ENCODE measurements at places on chromosomes 5 and 9.
A peak's percentile ranks its signal among the peaks of the same experiment; 100 is the strongest.

DNA sequence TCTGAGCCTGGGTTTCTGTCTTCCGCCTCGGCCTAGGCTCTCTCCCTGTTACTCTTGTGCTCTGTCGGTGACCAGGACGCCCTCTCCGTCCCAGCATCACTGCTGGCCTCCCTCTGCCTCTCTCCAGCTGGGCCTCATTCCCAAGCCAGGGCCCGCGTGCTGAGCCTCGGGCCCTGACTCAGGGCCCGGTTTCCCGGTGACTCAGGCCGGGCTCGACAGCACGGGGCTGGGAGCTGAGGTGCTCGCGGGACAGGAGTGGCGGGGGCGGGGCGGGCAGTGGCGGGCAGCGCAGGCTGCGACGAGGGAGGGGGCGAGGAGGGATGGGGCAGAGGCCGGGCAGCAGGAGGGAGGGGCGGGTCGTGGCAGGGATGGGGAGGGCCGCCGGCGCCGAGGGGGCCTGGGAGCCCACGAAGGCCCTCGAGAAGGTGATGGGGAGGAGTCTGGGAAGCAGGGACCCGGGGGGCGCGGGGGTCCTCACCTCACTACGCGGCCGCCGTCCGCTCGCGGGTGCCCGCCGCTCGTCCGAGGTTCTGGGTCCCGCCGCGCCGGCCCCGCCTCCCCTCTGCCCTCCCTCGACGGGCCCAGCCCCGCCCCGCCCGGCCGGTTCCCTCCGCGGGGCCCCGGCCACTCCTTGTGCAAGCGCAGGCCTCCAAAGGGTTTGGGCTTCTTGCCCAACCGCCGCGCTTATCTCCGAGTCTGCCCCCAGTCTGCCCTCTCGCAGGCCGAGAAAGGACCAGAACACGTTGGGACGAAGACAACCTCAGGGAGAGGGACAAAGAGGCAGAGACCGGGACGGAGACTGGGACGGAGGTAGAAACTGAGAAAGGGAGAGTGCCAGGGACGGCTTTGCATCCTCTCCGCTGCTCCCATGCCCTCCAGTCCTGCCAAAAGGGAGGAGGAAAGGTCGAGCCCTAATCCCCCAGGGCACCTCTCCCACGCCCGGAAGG lies at the start of gene ARAP3:
Gene ARAP3, minus strand, starts transcription at position 536 of the 947 bp plus-strand sequence. CDS start 1,744 bp downstream, outside the sequence.
- peak; percentile 96 for DNase-seq

DNA sequence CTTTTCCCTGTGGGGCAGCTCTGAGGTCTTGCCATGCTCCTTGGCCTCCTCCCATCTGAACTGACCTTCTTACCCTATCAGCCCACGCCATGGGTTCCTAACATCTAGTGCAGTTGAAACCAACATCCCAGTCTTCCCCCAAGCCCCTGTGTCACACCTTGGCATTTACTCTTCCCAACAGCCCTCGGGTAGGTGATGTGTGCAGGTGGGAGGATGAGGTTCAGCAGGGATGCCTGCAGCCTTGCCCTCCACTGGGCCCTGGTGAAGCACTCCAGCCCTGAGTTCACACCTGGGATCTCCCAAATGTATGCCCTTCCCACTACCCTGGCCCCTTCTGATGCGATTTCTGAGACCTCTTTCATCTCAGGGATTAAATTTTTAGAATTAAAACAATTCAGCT lies 15.5 kb downstream of the IRX2 start:
- DNase-seq: no peak

- peak; percentile 74 for DNase-seq
Measured at GRCh38 chr5:8730194-8730593, 815.7 kb downstream of the SEMA5A start.

DNA sequence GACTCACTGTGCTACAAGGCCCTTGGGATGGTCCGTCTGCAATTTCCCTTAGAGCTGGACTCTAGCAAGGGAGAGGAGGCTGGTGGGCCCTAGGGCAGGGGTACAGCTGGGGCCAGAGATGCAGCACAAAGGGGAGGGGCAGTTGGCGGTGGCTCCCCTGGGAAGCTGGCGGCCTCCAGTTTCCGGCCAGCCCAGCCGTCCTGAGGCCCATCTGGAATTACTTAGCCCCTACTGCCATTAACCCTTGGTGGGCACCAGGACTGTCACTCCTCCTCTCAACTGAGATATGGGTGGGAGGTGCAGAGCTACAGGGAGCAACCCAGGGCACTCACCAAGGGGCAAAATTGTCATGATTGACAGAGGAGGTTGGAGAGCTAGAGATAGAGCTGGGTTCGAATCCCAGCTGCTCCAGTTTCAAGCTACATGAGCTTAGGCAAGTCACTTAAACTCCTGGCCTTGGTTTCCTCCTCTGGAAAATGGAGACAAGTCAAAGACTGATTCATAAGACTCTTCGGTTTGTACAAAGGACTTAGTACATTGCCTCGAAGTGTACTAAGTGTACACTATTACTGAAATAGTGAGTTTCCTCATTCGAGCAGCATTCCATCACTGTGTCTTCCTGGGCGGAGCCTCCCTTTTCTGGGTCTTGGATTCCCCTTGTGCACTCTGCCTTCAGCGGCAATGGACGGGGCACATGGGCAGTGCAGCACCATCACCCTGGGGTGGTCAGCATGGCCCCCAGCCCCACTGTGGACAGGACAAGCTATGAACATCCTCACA lies 2.7 kb upstream of the PDGFRB start:
- DNase-seq: peak; percentile 79

DNA sequence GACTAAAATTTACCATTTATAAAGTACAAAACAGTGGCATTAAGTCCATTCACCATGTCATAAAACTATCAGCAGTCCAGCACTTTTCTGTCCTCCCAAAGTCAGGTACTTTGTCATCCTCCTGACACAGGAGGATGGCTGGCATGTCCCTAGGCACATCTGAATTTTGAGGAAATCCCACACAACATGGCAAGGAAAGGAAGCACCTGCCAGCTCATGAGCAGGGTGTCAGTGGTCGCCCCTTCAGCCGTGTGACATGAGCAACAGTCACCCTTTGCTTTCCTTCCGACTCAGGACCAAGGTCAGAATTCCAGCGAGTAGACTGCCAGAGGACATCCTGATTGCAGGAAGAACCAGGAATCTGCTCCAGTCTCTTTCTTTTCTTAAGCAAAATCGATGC lies 77.1 kb downstream of the PPARGC1B start:
- no peak for DNase-seq

DNA sequence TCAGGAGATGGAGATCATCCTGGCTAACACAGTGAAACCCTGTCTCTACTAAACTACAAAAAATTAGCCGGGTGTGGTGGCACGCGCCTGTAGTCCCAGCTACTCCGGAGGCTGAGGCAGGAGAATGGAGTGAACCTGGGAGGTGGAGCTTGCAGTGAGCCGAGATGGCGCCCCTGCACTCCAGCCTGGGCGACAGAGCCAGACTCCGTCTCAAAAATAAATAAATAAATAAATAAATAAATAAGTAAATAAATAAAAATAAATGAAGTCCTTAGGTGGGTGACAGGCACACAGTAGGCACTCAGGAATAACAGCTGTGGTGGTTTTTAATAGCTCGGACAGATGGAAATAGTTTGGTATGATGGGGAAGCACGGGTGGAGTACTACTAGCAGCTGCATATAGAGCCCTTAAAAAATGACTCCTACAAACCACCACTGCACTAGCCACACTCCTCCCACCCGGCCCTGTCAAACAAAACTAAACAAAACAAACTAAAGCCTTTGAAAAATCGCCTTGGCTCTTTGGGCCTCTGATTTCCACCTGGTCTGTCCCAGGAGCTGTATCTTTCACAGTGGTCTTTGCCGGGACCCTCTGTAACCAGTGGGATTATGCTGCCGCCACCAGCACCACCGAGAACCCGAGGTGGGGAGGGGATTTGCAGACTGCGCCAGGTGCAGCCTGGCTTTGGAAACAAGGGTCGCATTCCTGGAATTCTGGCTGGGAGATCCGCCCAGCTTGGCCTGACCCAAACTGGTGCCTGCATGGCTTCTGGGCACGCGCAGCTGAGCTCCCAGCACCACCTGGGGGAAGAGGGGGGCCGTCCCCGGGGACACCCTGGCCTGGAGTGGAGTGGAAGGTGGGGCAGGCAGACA lies 5.1 kb upstream of the WDR5 start:
- DNase-seq: peak; percentile 35

DNA sequence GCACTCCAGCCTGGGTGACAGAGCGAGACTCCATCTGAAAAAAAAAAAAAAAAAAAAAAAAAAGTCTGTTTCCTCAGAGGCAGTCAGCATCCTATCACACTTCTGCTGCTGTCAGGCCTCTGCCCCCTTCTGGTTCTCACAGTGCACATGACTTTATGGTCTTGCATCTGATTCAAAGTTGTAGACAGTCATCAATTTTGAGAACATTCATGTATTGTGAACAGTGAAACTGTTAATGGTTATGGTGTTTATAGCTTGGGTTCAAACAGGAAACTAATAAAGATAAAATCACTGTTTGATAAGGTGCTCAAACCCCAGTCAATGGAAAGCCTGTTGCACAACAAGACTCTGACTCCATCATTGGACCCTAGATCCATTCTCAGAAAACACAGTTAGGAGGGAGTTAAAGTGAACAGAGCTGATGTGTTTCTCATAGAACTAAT lies 61.4 kb downstream of the FOXD1 start:
- DNase-seq: no peak

DNA sequence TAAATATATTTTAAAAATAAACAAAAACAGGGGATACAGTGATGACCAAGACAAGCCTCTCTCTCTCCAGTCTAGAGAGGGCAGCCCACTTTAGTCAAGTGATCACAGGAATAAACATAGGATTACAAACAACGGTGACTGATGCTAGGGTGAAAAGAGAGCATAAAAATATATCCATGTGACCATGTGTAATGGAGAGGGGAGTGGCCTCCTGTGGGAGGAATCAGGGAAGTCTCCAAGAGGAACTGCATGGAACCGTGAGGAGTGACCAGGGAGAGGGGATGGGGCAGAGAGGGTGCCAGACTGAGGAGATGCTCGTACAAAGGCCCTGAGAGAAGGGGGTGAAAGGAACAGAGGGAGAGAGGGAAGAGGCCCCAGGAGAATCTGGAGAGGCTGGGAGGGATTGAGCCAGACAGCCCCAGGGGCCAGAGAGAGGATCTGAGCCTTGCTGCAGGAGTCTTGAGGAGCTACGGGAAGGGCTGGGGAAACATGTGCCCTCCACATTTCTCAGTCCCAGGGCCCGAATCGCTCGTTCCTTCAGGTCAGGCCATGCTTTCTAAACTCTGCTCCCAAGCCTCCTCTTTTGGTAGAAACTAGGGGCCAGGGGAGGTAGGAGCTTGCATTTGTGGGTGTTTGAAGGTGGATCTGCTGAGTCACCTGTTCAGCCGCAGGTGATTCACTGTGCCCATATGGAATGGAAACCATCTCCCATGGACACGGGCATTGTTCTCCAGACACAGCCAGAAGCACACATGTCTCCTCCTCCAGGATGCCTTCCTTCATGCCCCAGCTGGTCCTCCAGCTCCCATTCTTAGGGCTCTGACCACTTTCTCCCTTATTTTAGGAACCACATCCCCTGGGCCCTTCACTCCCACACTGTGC lies 63.8 kb downstream of the PAX5 start:
- DNase-seq: peak; percentile 40

GRCh38 chr5:72154076-72154756 lies 46.9 kb downstream of the MAP1B start:
- DNase-seq: no peak

- no peak for DNase-seq
Measured at GRCh38 chr5:37703841-37704241, 136.0 kb downstream of the GDNF start.

GRCh38 chr5:154345255-154345952 lies 100.4 kb upstream of the SAP30L start:
- DNase-seq: no peak

DNA sequence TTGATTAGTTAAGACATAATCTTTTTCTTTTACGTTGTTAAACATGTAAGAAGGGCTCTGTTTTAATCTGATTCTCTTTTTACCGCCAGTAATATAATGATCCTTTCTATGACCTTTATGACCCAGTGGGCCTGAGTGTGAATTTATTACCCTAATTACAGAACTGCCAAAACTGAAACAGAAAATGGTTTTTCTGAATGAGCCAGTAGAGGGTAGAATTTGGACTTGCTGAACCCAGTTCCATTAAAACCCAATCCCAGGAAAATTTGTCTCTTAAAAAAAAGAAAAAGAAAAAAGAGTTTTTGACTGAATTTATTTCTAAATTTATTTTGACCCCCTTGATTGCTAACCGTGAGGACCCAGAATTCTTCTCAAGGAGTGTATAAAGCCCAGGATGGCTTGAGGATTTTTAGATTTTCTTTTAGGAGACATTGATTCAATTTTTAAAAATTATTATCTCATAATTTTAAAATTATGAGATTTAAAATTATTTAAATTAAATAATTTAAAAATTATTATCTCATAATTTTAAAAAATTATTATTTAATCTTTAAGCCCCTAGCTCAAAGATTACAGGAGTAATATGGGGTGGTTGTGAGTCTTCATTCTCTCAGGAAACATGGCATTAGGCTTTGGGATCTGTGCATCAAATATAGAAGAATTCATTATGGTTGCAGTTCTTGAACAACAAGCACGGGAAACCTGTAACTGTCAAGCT lies 94.1 kb upstream of the GLIS3 start:
- DNase-seq: no peak

DNA sequence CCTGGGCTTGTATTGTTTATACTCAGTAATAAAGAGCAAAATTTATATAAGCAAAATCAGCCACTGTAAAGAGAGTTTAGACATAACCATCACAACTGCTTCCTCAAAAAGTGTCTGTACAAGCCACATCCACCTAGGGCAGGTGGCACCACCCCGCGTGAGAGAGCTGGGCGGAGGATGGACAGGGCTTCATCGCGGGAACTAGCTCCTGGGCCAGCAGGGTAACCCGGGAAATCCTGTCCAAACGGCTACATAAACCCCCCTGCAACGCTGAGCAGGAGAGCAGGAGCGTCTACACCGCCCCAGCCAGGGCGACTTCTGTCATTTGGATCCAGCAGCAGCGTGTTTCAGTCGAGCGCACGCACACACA lies 1.3 kb downstream of the SLC6A3 start:
- DNase-seq: no peak

DNA sequence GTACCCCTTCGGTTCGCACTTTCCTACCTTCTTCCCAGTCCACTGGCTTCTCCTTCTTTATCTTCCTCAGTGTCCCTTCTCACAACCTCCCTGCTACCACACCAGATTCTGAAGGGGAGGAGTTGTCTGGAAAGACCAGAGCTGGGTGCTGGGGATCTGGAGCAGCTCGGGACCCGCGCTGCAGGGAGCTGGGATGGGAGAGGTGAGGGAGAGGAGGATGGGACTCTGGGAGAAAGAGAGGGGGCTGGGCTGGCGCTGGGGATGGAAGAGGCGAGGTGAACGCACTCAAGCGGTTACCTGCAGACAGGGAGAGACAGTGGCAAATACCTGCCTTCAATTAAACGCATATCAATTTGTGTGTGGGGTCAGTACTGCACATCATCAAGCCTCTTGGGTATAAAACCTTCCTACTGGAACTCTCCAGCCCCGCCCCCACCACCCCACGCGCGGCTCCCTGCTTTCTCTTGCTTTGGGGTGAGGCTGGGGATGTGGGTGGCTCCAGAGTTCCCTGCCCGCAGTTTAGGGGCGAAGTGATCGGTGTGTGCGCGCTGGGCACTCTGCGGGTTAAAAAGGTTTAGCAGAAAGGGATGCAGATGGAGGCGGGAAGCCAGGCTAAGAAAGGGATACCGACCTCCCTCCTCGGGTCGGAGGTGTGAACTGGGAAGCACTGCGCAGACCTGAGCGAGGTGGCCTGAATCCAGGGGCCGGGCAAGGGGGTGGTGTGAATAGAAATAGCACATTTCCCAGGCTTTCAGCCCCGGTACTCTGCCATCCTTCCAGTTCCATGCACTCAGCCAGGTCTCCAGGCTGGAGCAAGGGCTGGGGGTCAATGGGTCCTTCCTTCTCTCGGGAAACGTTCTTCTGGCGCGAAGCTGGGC lies 977 bp upstream of the PAM start:
- no peak for DNase-seq

- DNase-seq: no peak
Measured at GRCh38 chr5:11038772-11039171, 277.7 kb upstream of the DAP start.
